ENCODE measurements at places on chromosomes 4 and X. TPM values are rescaled to one million over a fixed set of nuclear protein-coding genes. Genes with fewer than 3 reads are reported as not detected.

DNA sequence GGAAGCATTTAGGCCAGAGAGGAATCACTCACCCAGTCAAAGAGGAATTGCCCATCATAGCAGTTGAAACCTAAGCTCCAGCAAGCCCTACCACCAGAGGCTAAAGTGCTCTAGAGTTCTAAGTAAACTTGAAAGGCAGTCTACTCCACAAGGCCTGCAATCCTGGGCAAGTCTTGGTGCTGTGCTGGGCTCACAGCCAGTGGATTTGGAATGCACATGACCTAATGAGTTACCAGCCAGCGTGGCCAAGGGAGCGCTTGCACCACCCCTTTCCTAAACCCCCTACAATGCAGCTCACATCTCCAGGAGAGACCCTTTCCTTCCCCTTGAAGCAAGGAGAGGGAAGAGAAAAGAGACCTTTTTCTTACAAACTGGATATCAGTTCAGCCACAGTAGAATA is 445.7 kb downstream of the GASK1B start:
- H3K4me1 ChIP-seq: no peaks in the 10 kb centered on the region
- H3K36me3 ChIP-seq: no peaks in the 10 kb centered on the region
- H3K27me3 ChIP-seq: no peaks in the 10 kb centered on the region

DNA sequence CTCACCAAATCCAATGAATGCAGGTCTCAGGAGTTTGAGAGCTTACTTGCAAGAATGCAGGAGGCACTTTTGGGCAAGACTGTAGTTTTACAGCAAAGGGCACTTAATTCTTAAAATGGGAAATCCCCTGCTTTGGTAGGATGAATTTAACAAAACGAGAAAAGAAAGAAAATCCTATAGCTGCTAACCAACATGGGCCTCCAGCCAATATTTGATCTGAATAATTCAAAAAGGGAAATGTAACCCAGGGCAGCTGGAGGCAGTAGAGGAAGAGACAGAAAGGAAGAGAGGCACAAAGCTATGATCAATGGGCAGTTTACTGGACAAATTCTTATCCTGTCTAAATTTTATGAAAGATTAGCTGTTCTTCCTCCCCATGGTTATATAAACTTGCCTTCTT is 142.3 kb downstream of the SH3KBP1 start:
- H3K27me3 ChIP-seq: no peaks in the 10 kb centered on the region
- H3K4me1 ChIP-seq: peaks cover 87% of the 10 kb centered on the region
- peak overlapping the region; percentile 94 for H3K27ac ChIP-seq
- H3K36me3 ChIP-seq: peaks cover 8% of the 10 kb centered on the region
- DNase-seq: no peak

ANKRD37 gene
- 10.5 TPM for total RNA-seq

- H3K27ac ChIP-seq: no peak overlapping the region
- H3K27me3 ChIP-seq: no peaks in the 10 kb centered on the region
- DNase-seq: no peak
- H3K4me3 ChIP-seq: no peak overlapping the region
Measured at GRCh38 chrX:152847281-152847680, 16.4 kb downstream of the NSDHL start.

EFNB1 gene
- 4.2 TPM for total RNA-seq

- H3K4me3 ChIP-seq: no peak overlapping the region
- DNase-seq: no peak
- H3K27ac ChIP-seq: no peak overlapping the region
- H3K27me3 ChIP-seq: peaks cover 4% of the 10 kb centered on the region
Measured at GRCh38 chr4:4981427-4981826, 37.8 kb downstream of the CYTL1 start.

- no peak overlapping the region for H3K4me3 ChIP-seq
- H3K4me1 ChIP-seq: no peaks in the 10 kb centered on the region
- no peaks in the 10 kb centered on the region for H3K36me3 ChIP-seq
- DNase-seq: no peak
Measured at GRCh38 chr4:60683973-60684372, 516.2 kb upstream of the ADGRL3 start.

NBDY gene
- 45.8 TPM for total RNA-seq

DNA sequence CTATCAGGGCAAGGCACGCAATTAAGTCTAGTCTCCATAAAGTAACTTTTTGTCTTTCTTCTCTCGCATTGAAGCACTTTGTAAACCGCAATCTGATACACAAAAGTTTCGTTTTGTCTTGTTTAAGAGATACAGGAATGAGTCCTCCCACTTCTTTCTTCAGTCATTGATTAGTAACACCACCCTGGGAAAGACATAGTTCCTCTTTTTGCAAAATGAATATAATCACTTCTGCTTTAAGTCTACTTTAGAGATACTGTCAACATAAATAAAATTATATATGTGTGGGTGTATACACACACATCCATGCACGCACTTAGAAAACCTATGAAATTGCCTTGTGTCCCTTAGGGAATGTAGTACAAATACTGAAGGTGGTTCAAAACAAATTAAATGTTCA is 11.7 kb downstream of the COQ2 start:
- H3K4me1 ChIP-seq: peaks cover 14% of the 10 kb centered on the region
- H3K27ac ChIP-seq: no peak overlapping the region
- no peaks in the 10 kb centered on the region for H3K27me3 ChIP-seq
- DNase-seq: no peak
- H3K4me3 ChIP-seq: no peak overlapping the region

MAGEA9B gene
- total RNA-seq: not detected
